ENCODE measurements at places on chromosomes 3 and 15. TPM values are rescaled to one million over a fixed set of nuclear protein-coding genes. Genes with fewer than 3 reads are reported as not detected.

EAF2 gene
- 2.4 TPM for total RNA-seq

GPR62 gene
- not detected for total RNA-seq

GRM2 gene
- total RNA-seq, result 0.32 TPM

- DNase-seq, result no peak
These were observed 203.7 kb downstream of the TJP1 start for GRCh38 chr15:29618586-29618985.

GRCh38 chr3:172119266-172119969, 80.0 kb downstream of the FNDC3B start:
- no peak for DNase-seq

DNA sequence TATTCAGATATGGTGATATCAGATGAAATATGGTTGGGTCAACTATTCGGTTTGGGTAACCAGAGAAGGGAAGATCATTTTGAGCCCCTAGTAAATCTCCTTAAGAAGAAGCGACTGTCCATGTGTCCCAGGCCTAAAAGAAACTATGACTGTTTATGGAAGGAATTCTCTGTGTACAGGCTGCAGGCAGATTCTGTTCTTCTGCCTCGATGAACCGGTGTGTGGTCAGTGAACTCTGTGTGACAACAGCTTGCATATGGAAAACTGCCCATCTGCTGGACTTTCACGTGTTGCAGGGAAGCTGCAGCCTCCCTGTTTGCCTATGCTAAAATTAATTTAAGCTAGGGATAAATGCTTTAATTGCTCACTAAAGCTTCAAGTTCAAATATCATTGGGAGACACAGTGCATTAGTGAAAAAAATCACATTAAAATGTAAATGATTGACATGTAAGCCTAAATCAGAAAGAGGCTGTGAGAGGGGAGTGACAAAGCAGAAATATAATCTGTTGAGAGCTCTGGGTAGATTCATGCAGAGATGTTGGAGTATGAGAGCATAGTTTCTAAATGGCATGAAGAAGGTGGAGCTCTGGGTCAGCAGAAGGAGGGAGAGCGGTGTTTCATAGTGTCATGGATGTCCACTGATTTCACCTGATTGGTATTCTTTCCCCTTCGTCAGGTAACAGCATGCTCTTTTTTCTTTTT, 65.4 kb upstream of the PFN2 start:
- peak; percentile 10 for DNase-seq

Measured in osteocyte (in vitro differentiated cells).